ENCODE measurements at places on chromosomes 7 and 10.

DNA sequence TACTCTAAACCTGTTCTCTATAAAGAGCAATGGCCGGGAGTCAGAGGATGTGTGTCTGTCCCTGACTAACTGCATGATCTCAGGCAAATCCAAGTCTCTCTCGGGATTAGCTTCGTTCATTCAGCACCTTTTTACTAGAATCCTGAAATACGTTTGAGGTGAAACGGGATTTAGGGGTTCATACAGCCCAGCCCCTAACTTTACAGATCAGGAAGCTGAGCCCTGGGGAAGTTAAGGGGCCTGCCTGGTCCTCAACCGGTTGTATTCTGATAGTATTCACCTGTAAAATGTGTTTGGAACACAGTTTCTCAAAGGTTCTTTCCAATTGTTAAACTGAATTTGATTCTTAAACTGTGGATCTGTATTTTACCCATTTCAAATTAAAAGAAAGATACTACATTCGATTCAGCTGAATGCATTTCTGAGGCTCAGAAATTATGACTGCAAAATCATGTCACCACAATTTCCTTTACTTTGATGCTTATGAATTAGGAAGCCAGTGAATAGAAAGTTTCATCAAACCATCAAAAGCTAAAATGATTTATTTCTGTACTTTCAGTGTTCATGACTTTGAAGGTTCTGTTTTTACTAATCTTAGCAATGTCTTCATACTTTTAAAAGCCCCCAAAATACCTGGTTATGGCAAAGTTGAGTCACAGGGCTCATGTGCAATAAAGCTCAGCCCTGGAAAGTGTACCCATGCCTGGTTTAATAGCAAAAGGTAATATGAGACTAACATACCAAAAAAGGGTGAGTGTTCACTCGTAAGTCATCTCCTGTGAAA, 28.9 kb upstream of the EZH2 start:
- no peak for ATAC-seq

- peak; percentile 26 for ATAC-seq
Measured at GRCh38 chr10:3067118-3067858, at the start of gene PFKP. Gene PFKP (plus strand): TSS chr10:3067548. CDS start chr10:3067596, 48 bp downstream.

- no peak for ATAC-seq
Measured at GRCh38 chr7:148340438-148341280, 249.9 kb upstream of the C7orf33 start.

DNA sequence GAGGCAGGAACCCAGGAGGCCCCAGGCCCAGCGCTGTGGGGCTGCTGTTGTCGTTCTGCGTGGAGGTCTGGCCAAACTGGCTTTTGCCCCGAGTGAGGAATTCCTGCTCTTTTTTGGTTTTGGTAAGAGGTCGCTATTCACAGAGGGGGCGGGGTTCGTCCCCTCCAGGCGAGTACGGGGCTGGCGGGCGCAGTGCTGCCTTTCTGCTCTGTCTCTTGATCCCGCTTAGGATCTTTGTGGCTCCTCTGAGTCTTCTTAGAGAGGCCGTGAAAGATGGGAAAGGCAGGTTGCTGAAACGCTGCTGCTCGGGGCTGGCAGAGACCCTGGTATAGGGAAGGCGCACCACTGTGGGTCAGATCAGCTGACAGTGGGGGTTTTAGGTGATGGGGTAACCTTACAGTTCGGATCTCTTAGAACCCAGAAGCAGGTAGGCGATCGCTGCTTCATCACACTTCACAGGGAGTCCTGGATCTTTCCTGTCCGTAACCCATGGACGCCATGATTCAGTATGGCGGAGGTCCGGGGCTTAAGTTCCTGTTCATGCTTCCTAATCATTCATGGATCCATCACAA, 136.7 kb downstream of the KIF20B start:
- ATAC-seq = peak; percentile 30

DNA sequence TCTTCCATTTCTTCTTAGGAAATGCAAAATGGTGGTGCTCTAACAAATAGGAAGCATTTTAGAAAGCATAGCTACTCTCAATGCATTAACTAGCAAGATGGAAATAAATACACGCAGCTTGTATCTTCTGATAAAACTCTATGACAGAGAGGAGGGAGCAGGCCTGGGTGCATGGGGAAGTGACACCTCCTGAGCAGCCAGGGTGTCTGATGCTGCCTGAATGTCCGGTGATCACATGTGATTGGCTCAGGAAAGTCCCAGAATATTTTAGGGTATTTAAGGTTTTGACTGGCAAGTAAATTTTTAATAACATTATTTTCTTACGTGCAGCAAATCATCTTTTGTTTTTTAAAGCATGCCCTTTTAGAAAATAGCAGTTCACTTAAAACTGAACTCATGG, 261.0 kb upstream of the KLF6 start:
- no peak for ATAC-seq

DNA sequence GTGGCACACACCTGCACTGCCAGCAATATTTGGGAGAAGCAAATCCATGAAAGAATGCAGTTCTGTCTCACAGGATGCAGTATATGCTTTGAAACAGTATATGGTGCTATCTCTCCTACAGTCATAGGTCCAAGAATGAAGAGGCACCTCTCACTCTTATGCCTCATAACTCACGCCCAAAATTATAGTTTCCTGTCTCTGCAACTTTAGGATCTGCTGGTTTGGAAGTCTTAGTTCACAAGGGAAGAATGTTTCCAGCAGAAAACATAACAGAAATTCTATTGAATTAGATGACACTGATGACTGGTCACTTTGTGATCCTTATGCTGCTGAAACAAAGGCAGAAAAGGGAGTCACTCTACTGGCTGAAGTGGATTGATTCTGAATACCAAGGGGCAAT, 5.7 kb downstream of the C10orf67 start:
- no peak for ATAC-seq

GRCh38 chr10:112996462-112996861, 46.4 kb downstream of the TCF7L2 start:
- no peak for ATAC-seq

- no peak for ATAC-seq
Measured at GRCh38 chr7:45237788-45238461, 80.3 kb downstream of the RAMP3 start.

DNA sequence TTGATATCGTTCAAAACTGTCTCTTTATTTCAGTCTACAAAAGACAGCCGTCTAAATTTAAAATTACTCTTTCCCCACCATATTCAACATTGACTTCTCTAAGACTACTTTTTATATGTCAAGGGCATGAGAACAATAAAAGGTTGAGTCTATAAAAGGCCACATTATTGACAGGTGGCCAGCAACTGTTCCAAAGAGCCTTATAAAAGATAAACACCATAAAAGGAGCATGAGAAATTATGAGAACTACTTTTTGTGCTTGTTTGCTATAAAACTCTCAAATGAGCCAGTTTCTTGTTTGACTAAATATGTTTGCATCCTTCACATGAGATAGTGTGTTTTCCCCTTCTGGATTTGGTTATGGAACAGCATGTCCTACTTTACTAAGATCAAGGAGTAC, 189.2 kb downstream of the THSD7A start:
- ATAC-seq = no peak

DNA sequence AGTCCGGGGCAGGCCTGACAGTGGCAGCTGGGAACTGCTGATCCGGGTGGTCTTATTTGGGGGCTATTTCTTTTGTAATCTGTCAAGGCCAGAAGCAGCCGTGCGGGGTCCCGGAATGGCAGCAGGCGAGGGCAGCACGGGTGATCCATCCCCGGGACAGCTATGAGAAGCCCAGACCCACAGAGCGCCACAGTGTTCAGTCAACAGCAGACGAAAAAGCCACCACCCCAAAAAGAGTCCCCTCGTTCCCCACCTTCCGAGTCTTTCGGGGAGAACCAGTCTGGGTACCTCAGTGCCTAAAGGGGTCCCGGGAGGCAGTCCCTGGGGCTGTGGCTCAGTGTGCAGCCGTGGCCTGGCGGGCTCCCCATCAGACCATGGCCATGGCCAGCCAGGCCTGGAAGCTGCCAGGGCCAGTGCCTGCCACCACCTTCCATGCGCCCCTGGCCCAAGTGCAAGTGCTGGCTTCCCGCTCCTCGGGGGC, 125.1 kb upstream of the KCTD7 start:
- no peak for ATAC-seq

DNA sequence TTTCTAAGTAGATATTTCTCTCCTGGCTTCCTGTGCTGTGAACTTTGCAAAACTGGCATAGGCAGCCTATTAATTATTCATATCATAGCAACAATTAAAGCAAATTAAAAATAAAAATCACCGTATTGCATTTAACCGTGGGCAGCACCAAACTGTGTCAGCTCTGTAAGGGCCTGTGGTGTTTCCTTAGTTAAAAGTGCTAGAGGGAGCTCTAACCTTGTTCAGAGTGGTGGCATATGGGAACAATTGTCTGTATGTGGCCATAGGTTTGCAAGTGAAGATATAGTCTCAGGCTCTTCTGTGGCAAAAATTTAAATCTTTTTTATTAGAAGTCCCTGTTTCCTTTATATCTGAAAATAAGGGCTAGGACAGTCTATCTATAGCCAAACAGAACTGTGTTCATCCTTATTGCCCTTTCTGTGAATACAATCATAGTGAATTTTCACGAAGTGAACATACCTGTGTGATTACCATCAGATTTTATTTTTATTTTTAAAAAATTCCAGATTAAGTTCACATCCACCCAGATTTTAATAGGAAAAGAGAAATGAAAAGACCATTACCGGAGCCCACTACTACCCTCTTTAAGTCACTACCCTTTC, 92.6 kb downstream of the POLL start:
- ATAC-seq = no peak

- no peak for ATAC-seq
Measured at GRCh38 chr7:69840248-69840647, 242.0 kb downstream of the AUTS2 start.

DNA sequence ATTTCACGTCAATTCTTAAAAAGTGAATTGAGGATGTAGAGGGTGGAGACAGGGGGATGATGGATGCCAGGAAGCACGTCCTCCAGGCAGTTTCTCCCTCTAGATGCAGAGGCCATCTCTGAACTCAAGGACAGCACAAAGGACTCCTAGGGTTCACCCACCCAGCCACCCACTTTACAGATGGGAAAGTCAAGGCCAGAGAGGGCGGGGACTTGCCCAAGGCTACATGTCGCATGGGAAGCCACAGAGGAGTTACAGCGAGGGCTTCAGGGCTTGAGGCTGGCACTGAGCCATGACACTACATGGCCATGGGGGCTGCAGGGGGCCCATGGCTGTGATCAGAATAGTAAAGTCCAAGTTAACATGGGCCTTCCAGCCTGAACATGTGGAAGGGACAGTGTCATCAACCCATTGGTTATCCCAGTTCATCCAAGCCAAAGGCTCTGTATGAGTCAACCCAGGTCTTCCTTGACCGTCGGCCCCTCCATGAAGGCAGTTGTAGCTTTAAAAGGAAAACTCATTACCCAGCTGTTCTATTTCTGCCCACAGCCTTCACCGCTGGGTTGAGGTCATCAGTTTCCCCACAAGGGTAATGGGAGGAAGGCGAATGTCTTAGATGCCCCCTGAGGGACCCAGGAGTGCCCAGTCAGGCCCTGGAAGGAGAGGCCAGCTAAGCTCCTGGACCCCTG, 24.3 kb upstream of the KPNA7 start:
- ATAC-seq = no peak

DNA sequence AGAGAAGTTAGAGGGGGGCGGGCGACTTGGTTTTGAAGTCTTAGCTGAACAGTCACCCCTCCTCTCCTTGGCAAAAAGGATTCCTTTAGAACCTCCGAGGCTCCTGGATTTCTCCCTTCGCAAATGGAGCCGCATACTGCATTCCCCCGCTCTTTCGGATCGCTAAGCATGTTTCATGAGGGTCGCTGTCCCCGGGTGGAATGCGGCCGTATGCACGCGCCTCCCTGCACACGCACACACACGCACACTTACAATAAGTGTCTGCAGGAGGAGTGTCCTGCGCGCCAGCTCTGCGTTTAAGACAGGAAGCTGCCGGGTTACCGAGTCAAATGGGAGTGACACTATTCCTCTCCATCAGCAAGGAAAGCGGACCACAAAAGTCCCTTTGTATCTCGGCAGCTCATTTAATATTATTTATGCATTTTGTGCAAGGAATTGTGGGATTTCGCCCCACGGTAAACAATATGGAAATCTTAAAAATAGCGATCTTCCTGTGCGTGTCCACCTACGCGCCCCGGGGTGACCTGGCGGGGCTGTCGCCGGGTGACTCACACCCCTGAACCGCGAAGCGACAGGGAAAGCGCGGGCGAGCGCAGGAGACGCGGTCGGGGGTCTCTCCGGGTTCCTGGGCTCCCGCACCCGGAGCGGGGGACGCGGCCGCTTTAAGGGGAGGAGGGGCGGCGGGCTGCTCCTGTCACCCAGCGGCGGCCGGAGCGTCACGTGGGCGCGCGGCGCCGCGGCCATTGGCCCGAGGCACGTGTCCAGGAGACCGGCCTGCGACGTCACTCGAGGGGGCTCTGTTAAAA, 988 bp upstream of the EN2 start:
- ATAC-seq = peak; percentile 71

DNA sequence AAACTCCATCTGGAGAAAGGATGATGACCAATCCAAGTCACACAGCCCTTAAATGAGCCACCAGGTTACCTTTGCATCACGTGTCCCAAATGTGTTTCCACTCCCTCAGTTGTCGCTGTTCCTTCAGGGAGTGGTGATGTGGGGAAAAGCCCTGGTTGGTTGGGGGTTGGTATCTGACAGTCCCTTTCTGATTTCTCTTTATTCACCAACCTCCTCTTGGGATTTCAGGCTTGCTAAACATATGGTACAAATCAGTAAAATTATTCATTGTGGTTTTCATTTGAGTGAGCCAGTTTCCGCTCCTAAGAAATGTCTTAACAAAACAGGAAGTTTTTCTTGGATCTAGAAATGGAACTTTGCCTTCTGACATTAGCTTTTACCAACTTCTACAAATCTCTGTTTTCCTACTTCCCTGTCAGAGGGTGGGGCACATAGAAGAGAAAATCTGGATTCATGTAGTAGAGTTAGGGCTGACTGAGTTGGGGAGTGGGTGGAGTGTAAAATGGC, 40.0 kb upstream of the KMT2E start:
- ATAC-seq = peak; percentile 17

- ATAC-seq = no peak
Measured at GRCh38 chr7:28754027-28754426, 204.1 kb downstream of the TRIL start.

DNA sequence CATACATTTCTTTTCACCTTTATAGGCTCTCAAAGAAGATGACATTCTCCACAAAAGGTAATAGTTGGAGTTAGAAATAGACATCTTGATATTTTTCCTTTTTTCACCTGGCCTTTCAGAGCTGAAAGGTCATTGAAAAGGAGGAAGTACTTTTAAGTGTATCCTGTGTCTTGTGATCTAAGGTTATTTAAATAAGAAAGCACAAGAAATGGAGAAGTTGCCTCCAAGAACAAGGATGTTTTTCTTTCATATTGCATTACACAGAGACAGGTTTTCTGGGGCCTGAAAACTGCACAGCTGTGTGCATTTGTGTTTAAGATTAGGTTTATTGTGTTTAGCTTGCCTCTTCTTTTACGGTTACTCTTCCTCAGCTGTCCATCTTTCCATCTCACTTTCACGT, 103.4 kb upstream of the SEMA3D start:
- no peak for ATAC-seq

DNA sequence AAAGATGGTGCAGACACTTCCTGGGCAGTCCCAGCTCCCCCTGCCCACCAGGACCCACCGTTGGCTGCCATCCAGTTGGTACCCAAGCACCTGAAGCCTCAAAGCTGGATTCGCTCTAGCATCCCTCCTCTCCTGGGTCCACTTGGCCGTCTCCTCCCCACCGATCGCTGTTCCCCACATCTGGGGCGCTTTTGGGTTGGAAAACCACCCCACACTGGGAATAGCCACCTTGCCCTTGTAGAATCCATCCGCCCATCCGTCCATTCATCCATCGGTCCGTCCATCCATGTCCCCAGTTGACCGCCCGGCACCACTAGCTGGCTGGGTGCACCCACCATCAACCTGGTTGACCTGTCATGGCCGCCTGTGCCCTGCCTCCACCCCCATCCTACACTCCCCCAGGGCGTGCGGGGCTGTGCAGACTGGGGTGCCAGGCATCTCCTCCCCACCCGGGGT, 14.5 kb upstream of the LIMK1 start:
- peak; percentile 3 for ATAC-seq
